ENCODE measurements at places on chromosomes 16 and 17. TPM values are rescaled to one million over a fixed set of nuclear protein-coding genes. Genes with fewer than 3 reads are reported as not detected.

DNA sequence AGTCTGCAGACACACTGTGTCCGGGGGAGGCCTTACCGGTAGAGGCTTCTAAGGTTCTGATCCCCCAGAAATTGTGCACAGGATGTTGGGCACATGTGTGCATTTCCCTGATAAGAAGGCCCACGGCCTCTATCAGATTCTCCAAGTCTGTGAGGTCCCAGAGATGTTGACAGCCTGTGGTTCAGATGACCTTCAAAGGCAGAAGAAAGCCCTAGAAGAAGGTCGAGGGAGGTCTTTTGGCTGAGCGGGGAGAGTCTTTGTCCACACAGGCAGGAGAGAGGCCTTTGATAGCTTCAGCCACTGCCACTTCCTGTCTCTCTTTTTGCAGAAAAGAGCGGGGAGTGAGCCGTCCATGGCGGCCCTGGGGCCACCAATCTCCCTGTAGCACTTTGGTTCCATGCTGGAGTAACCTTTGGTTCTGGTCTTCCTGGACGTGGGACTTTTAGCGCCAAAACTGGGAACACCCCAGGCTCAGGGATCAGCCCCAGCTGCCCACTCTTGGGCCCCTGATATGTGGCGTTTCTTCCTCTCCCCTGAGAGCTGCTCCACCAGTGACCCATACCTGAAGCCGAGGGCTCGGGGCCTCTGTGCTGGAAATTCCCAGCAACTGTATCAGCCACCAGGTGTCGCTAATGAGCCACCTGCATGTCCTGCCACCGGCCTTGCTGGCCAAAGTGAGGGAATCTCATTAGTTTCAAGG is 28.1 kb upstream of the LGALS9 start:
- no peak overlapping the region for H3K4me3 ChIP-seq
- peaks cover 44% of the 10 kb centered on the region for H3K36me3 ChIP-seq
- H3K4me1 ChIP-seq: peaks cover 26% of the 10 kb centered on the region
- no peak overlapping the region for H3K27ac ChIP-seq
- peak; percentile 68 for DNase-seq

DNA sequence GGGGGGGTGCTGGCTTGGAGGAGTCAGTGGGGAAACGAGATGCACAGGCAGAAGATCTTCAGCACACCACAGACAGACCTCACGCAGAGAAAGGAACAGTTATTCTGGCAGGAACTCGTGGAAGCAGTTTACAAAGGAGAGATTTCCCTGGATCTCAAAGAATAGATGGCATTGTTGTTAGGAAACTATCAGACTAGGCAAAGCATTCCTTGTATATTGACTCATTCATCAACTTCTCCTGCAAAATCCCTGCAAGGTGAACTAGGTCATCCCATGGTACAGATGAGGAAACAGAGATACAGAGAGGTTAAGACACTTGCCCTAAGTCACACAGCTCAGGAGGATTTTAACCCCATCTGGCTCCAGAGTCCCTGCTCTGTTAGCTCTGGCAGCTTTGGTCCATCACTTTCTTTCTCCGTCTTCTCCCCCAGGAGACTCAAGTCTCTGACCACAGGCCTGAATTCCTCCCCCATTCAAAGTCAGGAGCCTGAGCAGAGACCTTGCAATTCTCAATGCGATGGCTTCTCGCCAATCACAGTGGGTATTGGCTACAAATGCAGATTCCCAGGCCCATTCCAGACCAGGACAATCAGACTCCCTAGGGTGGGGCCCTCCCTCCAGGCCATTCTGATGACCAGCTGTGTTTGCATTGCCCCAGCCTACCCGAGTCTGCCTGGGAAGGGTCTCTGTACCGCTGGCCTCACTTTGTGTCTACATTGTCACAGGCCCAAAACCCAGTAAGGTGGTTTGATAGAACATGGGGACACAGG is 56.4 kb downstream of the LITAF start:
- peaks cover 4% of the 10 kb centered on the region for H3K4me1 ChIP-seq
- DNase-seq: no peak
- H3K27me3 ChIP-seq: peaks cover 33% of the 10 kb centered on the region
- H3K27ac ChIP-seq: no peak overlapping the region
- no peaks in the 10 kb centered on the region for H3K36me3 ChIP-seq

DNA sequence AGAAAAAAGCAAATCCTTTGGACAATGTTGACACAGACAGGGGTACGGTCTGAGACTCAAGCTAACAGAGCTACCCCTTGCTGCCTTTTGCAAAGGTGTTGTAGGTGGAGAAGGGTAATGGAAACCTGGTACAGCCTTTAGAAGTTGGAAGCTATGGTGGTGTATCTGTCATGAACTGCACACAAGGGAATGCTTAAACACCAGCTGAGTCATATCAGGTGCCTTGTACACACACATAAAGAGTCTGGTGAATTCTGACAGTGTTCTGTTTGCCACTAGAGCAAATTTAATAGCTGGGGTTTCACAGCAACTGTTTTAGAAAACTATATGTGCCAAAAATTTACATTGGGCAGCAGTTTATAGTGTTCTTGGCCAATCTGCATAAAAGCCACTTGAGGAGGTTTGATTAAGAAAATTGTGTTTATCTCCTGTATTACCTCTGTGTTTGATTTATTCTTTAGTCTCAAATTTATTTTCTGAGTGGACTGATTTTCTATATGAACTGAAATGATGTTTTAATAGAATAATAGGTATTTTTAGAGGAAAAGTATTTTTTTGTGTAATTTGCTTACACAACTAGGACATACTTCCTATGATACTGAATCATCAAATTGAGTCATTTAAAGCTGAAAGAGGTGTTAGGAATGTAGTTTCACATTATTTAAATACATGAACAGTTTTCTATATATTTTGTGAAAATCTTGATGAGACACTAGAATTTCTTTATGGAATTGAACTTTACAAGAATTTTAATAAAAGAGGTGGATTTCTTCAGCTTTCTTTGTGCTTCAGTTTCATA is 136.9 kb downstream of the MAP2K6 start:
- no peaks in the 10 kb centered on the region for H3K4me1 ChIP-seq
- no peak overlapping the region for H3K4me3 ChIP-seq
- no peaks in the 10 kb centered on the region for H3K27me3 ChIP-seq
- DNase-seq: no peak
- no peaks in the 10 kb centered on the region for H3K36me3 ChIP-seq
- no peak overlapping the region for H3K27ac ChIP-seq

FBXL16 gene
- total RNA-seq: 0.08 TPM

OTOP2 gene
- not detected for total RNA-seq

GRCh38 chr16:29791845-29792807 is 1.6 kb downstream of the KIF22 start:
- peak overlapping the region; percentile 93 for H3K4me3 ChIP-seq
- peaks cover 22% of the 10 kb centered on the region for H3K4me1 ChIP-seq
- H3K27ac ChIP-seq: no peak overlapping the region

KREMEN2 gene
- not detected for total RNA-seq

UTS2R gene
- total RNA-seq: 1.4 TPM

GRCh38 chr17:8409966-8410882 is 12.6 kb upstream of the RNF222 start:
- H3K27me3 ChIP-seq: peaks cover 13% of the 10 kb centered on the region
- peaks cover 4% of the 10 kb centered on the region for H3K4me1 ChIP-seq
- H3K27ac ChIP-seq: no peak overlapping the region
- H3K4me3 ChIP-seq: no peak overlapping the region

DCUN1D3 gene
- total RNA-seq: 9.8 TPM

DNA sequence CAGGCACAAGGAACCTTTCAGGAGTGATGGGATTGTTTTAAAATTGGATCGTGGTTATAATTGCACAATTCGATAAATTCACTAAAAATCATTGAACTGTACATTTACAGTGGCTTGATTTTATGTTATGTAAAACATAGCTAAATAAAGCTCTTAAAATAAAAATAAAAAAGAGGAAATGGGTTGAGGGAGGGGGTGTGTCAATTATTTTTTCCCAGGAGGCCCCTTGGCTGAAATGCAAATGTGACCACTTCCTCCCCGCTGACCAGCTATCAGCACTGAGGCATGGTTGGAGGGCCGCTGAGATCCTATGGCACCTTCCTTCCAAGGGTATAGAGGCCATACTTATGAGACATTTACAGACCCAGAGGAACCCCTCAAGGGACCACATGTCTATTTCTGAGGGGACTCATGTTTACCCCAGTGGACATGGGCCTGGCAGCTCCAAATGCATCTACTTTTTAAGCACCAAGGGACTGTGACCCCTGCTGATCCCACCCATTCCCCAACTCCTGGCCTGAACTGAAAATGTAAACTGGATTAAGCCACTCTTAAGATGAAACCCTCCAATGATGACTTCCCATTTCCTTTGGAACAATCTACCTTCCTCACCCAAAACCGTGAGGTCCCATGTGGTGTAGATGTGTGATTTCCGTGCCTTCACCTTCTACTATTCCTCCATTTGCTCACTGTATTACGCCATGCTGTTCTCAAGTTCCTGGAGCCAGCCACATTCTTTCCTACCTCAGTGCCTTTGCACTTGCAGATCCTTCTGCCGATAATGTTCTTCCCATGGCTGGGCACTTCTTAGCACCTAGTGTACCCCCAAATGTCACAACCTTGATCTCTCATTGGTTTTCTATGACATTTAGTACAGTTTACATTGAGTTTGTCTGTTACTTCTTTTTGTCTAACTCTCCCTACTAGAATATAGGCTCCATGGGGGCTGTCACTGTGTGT is 2.8 kb upstream of the IL21R start:
- H3K36me3 ChIP-seq: no peaks in the 10 kb centered on the region
- no peak for DNase-seq
- peaks cover 17% of the 10 kb centered on the region for H3K4me1 ChIP-seq
- peaks cover 28% of the 10 kb centered on the region for H3K27me3 ChIP-seq
- H3K27ac ChIP-seq: no peak overlapping the region

- peak overlapping the region; percentile 88 for H3K27ac ChIP-seq
- H3K36me3 ChIP-seq: no peaks in the 10 kb centered on the region
- peaks cover 43% of the 10 kb centered on the region for H3K4me1 ChIP-seq
- H3K4me3 ChIP-seq: peak overlapping the region; percentile 54
- no peak for DNase-seq
These were observed 9.7 kb upstream of the TIMP2 start for GRCh38 chr17:78934681-78935418.

GRCh38 chr17:82332669-82333278 is 792 bp downstream of the SECTM1 start:
- H3K27ac ChIP-seq: peak overlapping the region; percentile 83
- peaks cover 57% of the 10 kb centered on the region for H3K4me1 ChIP-seq
- no peaks in the 10 kb centered on the region for H3K36me3 ChIP-seq
- peaks cover 57% of the 10 kb centered on the region for H3K27me3 ChIP-seq
- peak; percentile 48 for DNase-seq

DNA sequence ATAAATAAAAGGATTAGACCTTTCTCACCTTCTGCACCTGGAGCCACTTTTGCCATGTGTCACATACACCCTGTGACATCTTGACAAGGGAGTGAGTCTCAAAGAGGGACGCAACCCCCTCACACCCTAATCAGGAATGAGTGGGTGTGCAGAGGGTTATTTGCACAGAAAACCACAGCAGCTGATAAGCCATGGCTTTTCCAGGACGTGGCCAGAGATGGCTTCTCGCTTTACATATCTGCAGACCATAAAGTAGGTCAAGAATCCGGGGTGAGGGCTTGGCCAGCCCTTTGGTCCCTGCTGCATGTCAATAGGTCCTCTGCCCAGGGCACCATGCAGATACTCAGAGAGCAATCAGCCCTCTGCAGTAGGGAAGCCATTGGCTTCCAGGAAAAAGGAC is 2.4 kb upstream of the CD300LF start:
- H3K27ac ChIP-seq: no peak overlapping the region
- peaks cover 87% of the 10 kb centered on the region for H3K27me3 ChIP-seq
- H3K4me3 ChIP-seq: no peak overlapping the region

METTL2A gene
- total RNA-seq: 14.9 TPM

ZNF48 gene
- total RNA-seq: 5.0 TPM
